ENCODE measurements at places on chromosomes 5 and 9.

GRCh38 chr9:103990311-103990710 is 103.8 kb upstream of the SMC2 start:
- DNase-seq: no peak

DNA sequence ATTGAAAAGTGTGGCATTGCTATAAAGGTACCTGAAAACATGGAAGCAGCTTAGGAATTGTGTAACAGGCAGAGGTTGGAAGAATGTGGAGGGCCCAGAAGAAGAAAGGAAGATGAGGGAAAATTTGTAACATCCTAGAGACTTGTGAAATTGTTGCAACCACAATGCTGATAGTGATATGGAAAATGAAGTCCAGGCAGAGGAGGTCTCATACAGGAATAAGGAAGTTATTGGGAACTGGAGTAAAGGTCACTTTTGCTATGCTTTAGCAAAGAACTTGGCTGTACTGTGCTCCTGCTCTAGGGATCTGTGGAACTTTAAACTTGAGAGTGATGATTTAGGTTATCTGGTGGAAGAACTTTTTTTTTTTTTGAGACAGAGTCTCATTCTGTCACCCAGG is 43.5 kb downstream of the PTPDC1 start:
- DNase-seq: no peak

- DNase-seq: no peak
Measured at GRCh38 chr9:130480673-130481072, 35.9 kb downstream of the ASS1 start.

DNA sequence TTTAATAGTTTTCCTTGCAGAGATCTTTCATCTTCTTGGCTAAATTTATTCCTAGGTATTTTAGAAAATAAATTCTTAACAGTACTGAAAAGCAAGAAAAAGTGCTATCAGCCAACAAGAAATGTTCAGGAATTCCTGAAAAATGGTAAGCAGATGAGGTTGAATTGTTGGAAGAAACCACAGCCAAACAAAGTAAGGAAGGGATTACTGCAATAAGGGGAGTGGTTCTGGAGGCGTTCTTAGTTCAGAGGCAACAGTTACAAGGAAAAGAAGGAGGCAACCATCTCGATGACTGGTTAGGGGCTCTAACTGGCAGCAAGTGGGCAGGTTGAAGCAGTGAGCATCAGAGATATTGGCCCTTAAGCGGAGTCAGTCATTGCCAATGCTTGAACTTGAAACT is 12.8 kb upstream of the OR13J1 start:
- DNase-seq: no peak

DNA sequence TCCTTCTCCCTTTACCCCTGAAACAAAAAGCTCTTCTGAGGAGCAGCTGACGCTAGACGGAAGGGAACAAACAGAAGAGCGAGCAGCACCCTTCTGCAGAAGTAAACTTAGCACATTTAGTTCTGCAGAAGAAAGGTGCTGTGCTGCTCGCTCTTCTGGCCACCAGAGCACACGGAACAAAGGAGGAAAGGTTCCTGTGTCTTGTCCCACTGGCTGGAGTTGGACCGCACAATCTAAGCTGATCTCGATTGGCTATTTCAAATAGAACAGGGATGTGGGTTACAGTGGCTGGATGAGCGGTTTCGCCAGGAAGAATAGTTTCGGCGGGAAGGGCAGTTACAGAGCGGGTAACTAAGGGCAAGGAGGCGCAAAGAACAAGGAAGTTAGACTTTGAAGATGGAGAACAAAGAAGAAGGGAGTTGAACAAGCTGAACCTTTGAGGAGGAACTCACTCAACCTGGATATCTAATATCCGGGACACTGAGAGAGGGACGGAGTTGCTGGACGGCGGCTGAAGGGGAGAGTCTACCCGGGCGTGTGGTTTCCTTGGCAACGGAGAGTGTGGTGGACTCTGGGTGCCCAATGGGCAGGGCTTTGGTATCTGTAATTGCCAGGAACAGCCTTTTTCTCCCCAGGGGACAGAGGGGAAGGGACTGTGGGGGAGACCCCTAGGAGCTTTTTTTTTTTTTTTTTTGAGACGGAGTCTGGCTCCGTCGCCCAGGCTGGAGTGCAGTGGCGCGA is 7.1 kb downstream of the GTF3C5 start:
- no peak for DNase-seq
